ENCODE measurements at places on chromosomes 6 and 20.

DNA sequence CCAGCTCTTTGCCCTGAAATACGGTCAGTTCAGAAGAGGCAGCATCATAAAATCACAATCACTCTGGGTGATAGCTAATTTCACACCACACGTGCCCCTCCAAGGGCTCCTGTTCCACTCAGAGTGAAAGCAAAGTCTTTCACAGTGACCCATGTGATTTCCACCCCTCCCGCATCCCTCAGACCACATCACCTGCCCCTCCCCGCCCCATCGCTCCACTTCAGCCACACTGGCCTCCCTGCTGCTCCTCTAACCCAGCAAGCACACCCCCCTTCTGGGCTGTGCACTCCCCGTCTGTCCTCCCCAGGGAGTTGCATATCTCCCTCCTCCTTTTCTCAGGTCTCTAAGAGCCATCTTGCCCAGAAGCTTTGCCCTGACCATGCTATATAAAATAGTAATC, 74.5 kb downstream of the PSMG4 start:
- DNase-seq, result no peak

- no peak for DNase-seq
Observed at GRCh38 chr6:22883061-22883717, 313.8 kb downstream of the HDGFL1 start.

GRCh38 chr20:61054411-61054810, 197.7 kb upstream of the CDH4 start:
- no peak for DNase-seq

- no peak for DNase-seq
Observed at GRCh38 chr6:113137426-113137825, 719.7 kb upstream of the MARCKS start.

DNA sequence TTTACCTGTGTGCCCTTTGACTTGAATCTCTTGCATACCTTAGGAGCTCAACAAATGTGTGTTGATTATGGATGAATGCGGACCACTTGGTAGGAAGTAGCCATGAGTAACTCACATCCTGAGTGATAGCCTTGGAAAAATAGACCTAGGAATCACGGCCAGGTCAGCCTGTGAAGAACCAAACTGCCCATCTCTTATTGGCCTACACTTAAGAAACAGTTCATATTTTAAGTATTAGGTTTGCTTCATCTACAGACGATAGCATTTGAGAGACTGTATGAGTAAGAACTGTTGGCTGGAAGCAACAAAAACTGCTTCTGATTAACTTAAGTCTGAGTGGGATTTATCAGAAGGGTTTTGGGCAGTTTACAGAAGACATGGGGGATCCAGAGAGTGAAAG, 320.1 kb upstream of the PRND start:
- DNase-seq, result no peak

- no peak for DNase-seq
Observed at GRCh38 chr6:63446405-63446804, 125.9 kb upstream of the LOC128125822 start.

- no peak for DNase-seq
Observed at GRCh38 chr6:52016915-52017748, 70.3 kb downstream of the PKHD1 start.

DNA sequence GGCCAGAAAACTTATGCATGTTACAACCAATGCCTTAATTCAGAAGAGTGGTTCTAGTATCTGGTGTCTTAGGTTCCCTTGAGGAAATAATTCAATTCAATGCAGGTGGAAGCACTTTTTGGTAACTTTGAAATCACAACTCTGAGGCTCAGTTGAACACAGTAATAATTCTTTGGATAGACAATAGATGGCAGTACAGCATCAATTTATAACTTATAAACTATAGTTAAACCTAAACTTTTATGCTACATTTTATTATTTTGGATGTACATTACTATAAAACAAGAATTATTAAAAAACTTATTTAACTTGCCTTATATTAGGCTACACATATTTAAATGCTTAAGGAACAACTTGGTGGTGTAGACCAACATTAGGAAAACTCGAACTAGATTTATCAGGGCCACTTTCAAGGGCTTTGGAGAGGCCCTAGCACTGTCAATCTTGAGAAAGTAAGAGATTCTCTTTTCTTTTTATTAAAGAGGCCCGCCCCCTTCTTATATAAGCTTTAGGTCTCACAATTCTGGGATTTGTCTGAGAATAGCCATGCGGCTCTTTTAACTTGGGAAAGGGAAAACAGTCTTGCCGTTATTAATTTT, 85.9 kb downstream of the CRYBG1 start:
- DNase-seq, result no peak

- no peak for DNase-seq
Observed at GRCh38 chr20:46344488-46345162, 36.3 kb upstream of the CDH22 start.

DNA sequence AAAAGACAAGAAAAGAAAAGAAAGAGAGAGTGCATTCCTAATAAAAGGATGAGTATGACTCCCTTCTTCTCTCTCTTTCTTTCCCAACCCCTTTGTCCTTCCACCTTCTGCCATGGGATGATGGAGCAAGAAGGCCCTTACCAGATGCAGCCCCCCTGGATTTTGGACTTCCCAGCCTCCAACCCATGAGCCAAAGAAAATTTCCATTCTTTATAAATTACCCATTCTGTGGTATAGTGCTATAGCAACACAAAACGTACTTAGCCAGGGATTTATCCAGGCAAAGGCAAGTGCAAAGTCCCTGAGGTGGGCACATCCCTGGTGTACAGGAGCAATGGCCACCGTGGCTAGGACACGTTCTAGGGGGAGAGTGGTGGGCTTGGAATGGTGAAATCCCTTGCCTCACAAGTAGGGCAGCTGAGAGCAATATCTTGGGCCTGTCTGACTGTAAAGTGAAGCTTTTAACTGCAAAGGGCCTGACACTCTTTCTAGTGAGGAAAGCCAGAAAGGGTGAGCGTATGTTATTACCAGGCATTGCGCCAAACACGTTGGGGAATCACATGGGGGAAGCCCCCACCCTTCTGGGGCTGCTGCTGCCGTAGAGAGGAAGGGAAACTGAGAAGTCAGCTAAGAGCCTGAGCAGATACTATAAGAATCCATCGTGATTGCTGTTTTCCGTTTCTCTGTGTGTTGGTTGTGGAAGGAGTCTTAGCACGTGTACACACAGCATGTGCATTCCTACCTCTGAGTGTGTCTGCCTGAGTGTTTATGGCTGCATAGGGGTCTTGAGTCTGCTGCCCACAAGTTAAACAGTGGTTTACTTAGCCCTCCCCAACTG, 50.7 kb upstream of the SIRPA start:
- peak; percentile 81 for DNase-seq

Data from Peyer's patch (tissue), 4 donors.